ENCODE measurements at places on chromosomes 2 and 18.

- no peak for DNase-seq
Observed at GRCh38 chr2:219634951-219635751, 7.7 kb downstream of the SLC4A3 start.

DNA sequence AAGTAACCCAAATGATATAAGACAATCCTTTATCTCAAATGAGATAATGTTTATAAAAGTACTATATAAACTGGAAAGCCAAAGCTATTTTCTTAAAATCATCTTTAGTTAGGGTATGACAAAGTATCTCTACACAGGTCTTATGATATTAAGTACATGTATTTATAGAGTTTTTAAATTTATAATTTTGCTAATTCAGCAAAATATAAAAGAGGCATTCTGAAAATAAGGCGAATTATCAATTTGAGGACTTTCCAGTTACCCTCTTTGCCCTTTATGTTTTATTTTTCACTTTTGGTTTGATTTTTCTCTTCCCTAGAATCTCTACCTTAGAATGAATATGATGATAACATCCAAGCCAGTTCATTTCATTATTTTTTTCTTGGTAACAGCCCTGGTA lies 115.2 kb downstream of the ZNF521 start:
- no peak for DNase-seq

GRCh38 chr2:28263690-28264089 lies 129.0 kb upstream of the FOSL2 start:
- no peak for DNase-seq

GRCh38 chr2:214631406-214631805 lies 178.1 kb downstream of the BARD1 start:
- no peak for DNase-seq

GRCh38 chr2:23241121-23241520 lies 143.9 kb upstream of the KLHL29 start:
- DNase-seq = peak; percentile 54

GRCh38 chr2:237588044-237588696 lies 2.4 kb downstream of the RAB17 start:
- peak; percentile 50 for DNase-seq

GRCh38 chr18:21387886-21388285 lies 145.9 kb downstream of the GREB1L start:
- DNase-seq = no peak

DNA sequence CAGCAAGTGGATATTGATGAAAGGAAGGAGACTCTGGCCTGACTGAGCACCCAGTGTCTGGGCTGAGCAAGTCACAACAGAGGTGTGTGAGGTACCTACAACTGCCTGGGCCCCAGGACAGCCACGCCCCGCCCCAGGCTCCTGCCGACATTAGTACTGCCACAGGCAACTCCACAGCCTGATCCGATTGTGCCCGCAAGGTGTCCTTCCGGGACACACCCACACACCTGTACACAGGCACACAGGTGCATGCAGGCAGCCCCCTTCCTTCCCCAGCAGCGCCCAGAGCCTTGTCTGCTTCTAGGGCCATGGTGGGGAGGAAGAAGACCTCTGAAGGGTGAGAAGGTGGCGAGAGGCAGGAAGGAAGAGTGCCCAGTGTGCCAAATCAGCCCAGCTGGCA lies 83.6 kb downstream of the TNS1 start:
- DNase-seq = no peak

- DNase-seq = no peak
Observed at GRCh38 chr2:145957929-145958328, 1438.0 kb upstream of the ZEB2 start.

GRCh38 chr2:119756837-119757236 lies 2.9 kb upstream of the PTPN4 start:
- no peak for DNase-seq

- DNase-seq = peak; percentile 11
Observed at GRCh38 chr18:9449600-9450414, 25.5 kb upstream of the RALBP1 start.

GRCh38 chr2:138948070-138948539 lies 167.9 kb upstream of the NXPH2 start:
- DNase-seq = no peak

- no peak for DNase-seq
Observed at GRCh38 chr2:41902897-41903296, 144.9 kb upstream of the PKDCC start.

GRCh38 chr2:227007940-227008339 lies 156.1 kb downstream of the COL4A4 start:
- DNase-seq = no peak

GRCh38 chr2:37602040-37602439 lies 69.4 kb downstream of the CDC42EP3 start:
- no peak for DNase-seq

GRCh38 chr2:6168485-6168884 lies 476.3 kb downstream of the SOX11 start:
- DNase-seq = no peak

DNA sequence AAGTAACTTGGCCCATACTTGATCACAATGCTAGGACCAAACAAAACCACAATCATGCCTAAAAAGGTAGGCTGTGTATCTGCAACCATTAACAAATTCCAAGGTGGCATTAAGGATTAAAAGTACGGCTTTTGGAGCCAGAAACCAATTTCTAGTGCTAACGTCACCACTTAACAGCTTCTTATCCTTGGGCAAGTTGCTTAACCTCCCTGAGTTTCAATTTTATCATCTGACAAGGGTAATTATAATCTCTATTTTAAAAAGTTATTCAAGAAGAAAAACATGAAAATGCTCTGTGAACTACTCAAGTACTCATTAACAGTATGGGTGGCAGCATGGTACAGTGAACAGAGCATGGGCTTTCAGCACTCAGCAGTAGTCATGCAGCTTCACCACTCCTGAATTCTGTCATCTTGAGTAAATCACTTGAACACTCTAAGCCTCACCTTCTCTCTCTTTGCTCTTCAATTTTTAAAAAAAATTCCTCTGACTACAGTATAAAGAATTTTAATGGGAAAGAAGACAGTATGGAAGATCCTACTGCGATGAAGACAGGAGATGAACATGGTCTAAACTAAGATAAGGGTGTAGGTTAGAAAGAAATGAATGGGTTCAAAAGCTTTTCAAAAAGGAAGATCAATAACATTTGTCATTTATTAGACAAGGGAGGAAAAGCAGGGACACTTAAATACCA lies 69.2 kb downstream of the SS18 start:
- no peak for DNase-seq

- DNase-seq = no peak
Observed at GRCh38 chr2:136242687-136243277, 124.8 kb upstream of the CXCR4 start.

- no peak for DNase-seq
Observed at GRCh38 chr2:75268112-75268511, 68.8 kb upstream of the TACR1 start.

DNA sequence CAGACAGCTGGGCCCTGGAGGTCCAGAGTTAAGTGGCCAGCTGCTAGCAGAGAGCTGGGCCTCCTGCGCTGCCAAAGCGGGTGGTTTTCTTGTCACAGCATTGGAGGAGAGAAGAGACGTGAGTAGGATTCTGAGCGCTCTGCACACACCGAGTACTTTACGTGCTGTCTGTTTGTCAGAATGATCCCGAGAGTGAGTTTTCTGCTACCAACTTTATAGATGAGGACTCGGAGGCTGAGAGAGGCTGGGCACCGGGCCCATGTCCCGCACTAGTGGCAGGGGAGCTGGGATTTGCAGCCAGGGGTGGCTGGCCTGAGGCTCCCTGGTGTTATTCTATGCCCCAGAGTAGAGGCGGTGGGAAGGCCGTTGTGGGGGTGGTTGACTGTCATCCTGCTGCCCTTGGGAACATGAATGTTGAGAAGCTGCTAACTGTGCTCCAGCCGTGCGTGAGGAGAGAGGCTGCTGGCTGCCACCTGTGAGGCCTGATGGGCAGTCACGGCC lies 36.3 kb upstream of the MBP start:
- no peak for DNase-seq

- no peak for DNase-seq
Observed at GRCh38 chr2:59314031-59314766, 1073.1 kb upstream of the FANCL start.

DNA sequence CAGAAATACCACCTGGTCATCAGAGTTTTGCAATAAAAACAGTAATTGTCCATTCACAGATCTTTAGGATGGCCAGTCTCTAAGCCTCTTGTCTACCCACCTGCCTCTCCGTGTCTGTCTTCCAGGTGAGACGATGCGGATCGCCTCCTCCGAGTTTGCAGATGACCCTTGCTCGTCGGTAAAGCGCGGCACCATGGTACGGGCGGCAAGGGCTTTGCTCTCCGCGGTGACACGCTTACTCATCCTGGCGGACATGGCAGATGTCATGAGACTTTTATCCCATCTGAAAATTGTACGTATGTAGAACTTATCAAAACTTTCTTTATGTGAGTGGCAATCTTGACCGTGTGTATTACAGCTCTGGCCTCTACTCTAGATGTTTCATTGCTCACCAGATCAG lies 345.0 kb downstream of the CTNNA2 start:
- DNase-seq = no peak

GRCh38 chr2:174054926-174055325 lies 89.8 kb upstream of the SP3 start:
- no peak for DNase-seq

DNA sequence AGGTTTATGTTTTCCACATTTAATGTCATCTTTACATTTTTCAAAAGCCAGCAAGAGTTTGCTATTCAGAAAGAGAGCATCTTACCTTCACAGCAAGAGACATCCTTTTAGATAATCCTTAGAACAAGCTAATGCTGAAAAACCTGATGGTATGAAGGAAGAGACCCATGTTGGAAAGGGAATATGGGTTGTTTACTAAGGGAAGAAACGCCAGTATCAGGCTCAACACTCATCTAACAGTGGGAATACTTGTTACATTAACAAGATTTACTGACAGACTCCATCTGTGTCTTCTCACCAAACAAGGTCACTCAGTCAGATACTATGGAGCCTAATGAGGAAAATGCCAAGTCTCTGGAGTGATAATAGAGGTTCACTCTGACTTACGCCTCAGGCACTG lies 1474.1 kb upstream of the SLC39A10 start:
- no peak for DNase-seq

- no peak for DNase-seq
Observed at GRCh38 chr2:10160203-10160955, 37.8 kb downstream of the RRM2 start.

DNA sequence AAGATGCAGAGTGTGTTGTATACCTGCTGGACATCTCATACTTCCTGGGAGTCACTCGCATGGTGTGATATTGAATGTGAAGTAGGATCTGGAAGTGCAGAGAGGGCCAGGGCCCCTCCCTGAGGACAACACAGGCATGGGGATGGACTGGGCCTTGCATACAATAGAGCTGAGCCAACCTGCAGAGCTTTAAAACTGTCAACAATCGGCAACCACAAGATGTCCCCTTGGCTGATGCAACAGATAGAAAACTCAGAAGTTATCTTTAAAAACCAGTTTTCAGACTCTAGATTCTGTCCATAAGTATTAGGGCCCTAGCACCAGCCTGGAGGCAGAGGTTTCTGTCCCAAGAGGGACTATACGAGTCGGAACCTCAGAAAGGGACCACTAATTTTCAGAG lies 19.7 kb downstream of the EVA1A start:
- DNase-seq = no peak

DNA sequence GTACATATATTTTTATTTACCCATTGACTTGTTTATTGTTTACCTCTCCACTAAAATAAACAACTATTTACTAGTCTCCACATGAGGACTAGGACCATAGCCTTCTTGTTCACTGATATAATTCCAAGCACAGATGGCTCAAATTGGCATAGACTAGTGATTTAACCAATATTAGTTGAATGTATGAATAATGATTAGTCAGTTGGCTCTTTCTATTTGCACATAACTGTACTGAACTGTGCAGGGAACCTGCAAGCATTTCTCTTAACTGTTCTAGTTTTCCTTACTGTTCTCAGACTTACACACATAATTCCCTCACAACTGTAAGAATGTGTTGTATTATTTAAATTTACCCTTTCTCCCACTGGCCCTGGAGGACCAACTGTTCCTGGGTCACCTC lies 91.9 kb downstream of the COL3A1 start:
- no peak for DNase-seq

- no peak for DNase-seq
Observed at GRCh38 chr2:238501311-238501710, 74.6 kb downstream of the ASB1 start.

DNA sequence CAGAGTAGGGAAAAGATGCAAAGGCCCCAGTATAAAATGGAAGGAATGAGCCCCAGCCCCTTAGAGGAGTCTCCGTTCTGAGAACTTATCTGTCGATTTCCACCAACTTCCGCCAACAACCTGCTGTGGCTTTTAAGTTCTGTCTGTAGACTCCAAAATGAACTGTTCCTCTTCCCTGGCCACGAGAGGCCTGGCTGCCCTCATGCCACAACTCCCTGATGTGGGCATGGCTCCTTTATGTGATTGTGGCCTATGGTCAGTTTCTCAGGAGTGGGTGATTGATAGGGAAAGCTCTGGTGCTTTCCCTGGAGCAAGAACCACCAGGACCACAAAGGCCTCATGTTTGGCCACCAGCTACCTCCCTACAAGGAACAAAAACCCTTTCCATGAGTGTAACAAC lies 18.8 kb upstream of the CD207 start:
- no peak for DNase-seq

- DNase-seq = no peak
Observed at GRCh38 chr2:9753665-9754531, 89.4 kb upstream of the TAF1B start.

DNA sequence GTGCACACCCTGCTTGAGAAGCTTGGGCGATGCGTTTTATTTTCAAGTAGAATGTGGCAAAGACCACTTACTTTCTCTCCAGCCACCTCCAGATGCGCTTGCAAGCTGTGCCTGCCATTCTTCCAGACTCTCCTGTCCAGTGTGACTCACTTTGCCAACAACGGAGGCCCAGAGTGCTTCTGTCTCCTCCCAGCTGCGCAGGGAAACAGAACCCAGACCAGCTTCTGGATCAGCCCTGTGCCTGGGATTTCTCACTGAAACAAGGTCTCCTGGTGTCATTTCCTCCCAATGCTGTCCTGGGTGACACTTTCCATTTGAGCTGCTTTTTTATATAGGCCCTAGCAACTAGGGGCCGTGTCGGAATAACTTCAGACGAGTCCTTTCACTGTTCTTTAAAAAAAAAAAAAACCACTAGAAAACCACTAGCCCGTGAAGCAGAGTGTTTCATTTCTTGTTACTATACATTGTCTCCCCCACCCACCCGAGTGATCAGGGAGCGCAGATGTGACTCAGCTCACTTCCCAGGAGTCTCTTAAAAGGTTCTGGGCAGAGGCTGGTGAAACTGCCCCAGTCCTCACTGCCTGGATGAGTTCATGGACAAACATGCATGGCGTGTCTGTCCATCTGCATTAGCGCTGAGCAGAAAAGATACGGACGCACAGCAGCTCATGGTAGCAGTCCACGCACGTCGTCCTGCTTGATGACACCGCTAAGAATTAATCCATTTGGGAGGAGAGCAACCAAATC lies 25.3 kb upstream of the RPL31 start:
- no peak for DNase-seq

DNA sequence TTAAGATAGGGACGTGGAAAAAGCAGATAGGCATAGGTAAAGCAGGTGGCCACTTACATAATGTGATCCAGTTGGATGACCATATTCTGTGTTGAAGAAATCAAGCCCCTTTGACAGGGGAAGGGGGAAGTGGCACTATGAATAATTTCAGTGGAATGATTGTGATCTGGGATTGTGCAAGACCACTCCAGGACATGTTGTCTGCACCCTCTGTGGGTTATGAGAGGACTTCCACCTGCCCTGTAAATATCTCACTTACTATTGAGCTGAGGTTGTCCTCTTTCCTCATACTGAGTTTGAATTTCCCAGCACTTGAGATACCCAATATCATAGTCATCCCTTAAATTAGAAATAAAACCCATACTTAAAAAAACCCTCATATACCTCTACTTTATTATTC lies 220.7 kb downstream of the IRS1 start:
- DNase-seq = no peak

All from WERI-Rb-1 (cell line).